ENCODE measurements at places on chromosomes 4 and X. TPM values are rescaled to one million over a fixed set of nuclear protein-coding genes. Genes with fewer than 3 reads are reported as not detected.

Gene MAGEB10
- not detected for total RNA-seq

GRCh38 chr4:76984788-76985211 is 35.2 kb downstream of the SEPTIN11 start:
- DNase-seq, result peak; percentile 98

Gene ENPEP
- not detected for total RNA-seq

Gene CDS1
- 0.12 TPM for total RNA-seq

- DNase-seq, result no peak
Measured at GRCh38 chrX:119880076-119880475, 8.4 kb downstream of the NDUFA1 start.

DNA sequence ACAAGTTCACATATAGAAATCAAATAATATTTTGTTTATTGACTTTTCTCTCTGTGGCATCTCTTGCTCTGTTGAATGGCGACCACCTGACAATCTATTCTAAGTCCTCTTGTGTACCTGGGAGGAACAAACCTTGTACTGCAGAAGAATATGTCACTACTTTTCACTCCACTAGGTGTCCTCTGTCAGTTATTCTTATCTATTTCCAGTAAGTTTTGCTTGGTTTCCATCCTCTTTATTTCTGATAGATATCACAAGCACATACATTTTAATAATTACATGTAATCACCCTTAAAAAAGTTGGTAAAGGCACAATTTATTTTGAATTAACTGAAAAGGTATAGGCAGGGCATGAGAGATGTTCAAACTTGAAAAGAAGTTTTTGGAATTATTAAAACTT is 238.4 kb downstream of the SNCA start:
- peak; percentile 2 for DNase-seq

Gene RASGEF1B
- total RNA-seq, result not detected

DNA sequence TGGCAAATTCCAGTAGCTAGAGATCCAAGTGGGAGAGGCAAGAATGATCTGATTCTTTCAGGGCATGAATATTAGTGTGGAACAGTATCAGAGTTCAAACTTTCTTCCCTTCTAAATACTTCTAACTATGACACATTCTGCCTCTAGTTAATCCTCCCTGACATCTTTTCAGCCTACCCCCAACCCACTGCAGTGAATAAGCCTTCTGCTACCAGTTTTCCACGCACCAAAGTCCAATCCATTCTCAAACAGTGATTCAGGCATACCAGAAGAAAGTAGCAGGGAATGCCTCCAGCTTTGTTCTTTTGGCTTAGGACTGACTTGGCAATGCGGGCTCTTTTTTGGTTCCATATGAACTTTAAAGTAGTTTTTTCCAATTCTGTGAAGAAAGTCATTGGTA is 155.4 kb upstream of the FTHL17 start:
- DNase-seq, result no peak

GRCh38 chr4:2069986-2070385 is 10.9 kb downstream of the NAT8L start:
- no peak for DNase-seq

GRCh38 chr4:108126806-108127205 is 41.9 kb downstream of the LEF1 start:
- DNase-seq, result no peak

DNA sequence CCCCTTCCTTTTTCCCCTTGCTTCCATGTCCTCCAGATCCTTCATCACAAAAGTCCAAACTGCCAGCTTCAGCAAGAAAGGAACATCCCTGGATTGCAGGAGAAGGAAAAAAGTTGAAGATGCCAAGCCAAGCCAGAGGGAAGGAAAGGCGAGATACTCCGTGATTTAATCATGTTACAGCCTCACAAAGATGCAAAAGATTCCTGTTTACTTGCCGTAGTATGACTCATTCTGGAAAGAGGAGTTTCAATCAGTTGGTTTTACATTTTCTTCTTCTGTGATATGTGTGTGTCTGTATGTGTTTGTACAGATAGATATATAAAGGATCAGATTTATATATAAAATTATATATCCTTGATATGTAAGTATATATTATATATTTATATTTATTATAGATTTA is 69.3 kb downstream of the BTC start:
- DNase-seq, result peak; percentile 9

Gene RTL3
- 1.4 TPM for total RNA-seq

Gene IL21
- total RNA-seq, result not detected

DNA sequence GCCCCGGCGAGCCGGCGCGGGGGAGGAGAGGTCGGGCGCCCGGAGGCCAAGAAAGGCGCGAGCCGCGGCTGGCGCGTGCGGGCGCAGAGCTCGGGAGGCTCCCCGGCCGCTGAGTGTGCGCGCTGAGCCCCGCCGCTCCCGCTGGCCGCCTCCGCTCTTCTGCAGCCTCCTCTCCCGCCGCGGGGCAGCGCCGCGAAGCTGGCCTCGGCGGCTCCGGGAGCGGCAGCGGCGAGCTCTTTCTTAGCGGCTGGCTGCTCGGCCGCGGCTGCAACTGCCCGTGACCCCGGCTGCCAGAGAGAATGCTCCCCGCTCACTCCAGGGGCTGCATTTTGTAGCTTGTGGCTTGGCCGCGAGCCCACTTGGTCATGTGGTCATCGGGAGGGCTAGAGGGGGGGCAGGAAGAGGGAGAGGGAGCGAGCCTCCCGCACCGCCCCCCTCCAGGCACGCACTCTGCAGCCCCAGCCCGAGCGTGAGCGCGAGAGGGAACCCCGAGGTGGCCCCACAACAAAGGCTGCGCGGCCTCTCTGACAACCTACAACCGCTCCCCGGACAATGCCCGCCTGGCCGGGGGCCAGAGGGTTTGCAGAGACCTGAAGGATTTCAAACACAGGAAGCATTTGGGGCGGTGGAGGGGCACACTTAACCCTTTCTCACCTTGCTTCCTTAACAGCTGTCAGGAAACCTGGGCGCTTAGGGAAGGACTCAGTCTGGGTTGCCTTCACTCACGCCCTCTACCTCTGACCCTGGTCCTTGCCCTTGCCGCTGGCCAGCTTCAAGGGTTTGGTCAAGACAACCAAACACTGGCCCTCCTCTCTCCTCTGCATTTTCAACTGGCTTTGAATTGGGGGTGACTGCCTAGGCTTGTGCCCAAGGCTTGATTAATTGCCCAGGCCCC is at the start of gene APLN:
Gene APLN (minus strand): TSS at position 305 of the 895 bp plus-strand sequence. CDS start 326 bp downstream, outside the sequence.
- peak; percentile 58 for DNase-seq

DNA sequence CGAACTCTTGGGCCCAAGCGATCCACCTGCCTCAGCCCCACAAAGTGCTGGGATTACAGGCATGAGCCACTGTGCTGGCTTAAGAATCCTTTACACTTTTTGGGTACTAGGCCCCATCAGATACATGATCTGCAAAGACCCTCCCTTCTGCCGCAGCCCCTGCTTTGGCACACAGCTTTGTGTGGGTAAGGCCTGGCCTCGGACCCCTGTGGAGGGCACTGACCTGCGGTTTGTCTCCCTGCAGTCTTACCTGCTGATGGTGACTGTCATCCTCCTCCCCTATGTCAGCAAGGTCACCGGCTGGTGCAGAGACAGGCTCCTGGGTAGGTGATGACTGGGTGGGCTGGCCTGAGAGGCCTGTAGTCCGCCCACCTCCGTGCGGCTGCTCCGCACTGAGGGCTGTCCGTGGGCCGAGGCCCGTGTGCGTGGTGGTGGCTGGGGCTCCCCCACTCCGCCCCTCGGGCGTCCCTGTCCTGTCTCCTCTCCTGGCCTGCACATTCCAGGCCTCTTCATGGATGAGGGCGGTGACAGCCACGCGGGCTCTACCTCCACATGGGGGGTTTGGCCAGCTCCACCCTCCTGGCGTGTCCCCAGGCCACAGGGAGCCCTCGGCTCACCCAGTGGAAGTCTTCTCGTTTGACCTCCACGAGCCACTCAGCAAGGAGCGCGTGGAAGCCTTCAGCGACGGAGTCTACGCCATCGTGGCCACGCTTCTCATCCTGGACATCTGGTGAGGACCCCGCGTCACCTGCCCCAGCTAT is 18.0 kb downstream of the DGKQ start:
- no peak for DNase-seq

DNA sequence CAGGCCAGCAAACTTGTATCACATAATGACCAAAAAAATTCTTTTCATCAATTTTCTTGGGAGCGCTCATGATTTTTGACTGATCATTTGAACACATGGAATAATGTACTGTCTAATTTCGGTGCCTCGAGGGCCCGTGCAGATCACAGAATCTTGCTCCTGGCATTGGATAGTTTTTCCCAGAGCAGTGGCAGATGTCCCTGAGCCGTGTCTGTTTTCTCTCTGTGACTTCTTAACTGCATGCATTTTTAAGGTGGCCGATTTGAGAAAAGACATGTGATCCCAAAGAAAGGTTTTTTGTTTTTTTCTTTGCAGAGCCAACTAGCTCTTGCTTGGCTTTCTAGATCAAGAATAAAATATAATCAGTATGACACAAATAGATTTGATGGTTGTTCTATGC is 19.7 kb downstream of the GPRIN3 start:
- DNase-seq, result no peak

Gene TMEM47
- total RNA-seq, result 23.9 TPM

GRCh38 chr4:81166458-81167160 is 48.4 kb downstream of the PRKG2 start:
- no peak for DNase-seq

DNA sequence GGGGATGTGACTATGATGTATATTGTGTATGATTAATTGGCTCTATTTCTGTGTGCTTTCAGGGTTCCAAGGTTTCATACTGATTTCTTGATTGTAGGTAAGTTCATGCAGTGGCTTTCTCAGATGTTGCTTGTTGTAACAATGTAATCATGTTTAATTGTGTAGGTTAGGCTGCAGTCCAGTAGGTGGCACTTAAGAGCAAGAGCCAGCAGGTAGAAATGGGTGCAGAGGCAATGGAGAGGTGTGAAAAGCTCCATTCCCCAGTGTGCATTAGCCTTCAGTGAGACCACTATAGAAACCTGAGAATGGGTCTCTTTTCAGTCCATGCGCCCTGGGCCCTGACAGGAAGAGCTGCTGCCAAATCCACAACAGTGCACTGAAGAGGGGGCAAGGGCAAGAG is 28.2 kb downstream of the DCAF12L2 start:
- DNase-seq, result no peak

Gene MAGEB1
- total RNA-seq, result 5.6 TPM

DNA sequence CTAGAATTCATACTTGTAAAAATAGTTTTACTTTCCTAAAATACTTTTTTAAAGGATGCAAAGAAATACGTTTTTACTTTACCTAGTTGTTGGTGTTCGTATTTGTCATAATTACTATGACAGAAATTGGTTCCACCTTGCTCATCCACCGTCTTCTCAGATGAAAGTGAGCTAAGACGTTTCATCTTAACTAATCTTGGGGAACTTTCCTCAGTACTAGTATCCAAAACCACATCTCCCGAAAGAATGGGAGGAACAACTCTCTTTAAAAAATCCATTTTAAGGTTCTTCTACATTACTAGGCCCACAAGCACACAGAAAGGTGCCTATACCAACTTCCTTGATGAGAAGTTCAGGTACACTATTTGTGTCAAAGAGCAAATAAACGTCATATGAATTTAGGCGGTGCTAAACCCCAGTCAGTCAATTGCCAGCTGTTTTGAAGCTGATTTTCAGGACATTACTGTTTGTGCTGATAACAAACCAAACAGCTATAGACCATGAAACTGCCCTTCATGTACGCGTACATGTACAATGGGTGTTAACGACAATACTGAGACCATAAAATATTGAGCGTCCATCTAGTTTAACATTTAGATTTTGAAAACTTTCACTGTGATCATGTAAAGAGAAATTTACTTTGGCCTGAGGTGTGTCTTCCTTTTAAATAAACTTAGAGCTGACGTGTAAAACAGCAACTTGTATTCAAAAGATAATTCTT is 99.1 kb downstream of the FRYL start:
- DNase-seq, result no peak

GRCh38 chr4:625631-626161 is 323 bp downstream of the PDE6B start:
- no peak for DNase-seq

DNA sequence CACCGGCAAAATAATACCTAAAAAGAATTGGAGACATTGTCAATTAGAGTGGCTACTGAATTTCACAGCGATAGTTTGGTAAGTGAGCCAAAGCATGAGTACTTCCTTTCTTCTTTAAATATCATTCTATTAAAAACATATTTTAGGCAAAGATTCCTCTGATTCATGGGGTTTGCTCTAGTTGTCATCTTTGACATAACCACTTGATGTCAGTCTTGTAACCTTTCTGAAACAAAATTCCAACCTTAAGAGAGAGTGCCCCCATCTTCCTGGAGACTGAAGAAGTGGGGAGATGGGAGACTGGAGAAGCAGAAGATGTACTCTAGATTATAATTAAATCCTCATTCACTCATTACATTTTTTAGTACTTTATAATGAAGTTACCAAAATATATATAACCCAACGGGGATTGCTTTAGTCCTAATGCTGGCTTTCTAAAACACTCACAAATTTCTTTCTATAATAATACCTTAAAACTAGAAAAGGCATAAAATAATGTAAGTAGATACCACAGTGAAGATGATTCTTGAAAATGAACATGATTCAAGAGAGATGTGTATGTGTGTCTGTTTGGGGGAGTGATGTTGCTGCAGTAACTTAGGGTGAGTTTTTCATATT is 96.4 kb downstream of the EMCN start:
- peak; percentile 27 for DNase-seq

Gene GRID2
- total RNA-seq, result under 0.01 TPM

- peak; percentile 23 for DNase-seq
Measured at GRCh38 chrX:103585411-103586313, at the start of gene TCEAL4. TSS of gene TCEAL4 (plus strand) at chrX:103585515. CDS start at chrX:103586676, 1,161 bp downstream.

Gene CXorf49
- not detected for total RNA-seq

- DNase-seq, result no peak
Measured at GRCh38 chr4:109211671-109212070, 90.8 kb downstream of the COL25A1 start.

DNA sequence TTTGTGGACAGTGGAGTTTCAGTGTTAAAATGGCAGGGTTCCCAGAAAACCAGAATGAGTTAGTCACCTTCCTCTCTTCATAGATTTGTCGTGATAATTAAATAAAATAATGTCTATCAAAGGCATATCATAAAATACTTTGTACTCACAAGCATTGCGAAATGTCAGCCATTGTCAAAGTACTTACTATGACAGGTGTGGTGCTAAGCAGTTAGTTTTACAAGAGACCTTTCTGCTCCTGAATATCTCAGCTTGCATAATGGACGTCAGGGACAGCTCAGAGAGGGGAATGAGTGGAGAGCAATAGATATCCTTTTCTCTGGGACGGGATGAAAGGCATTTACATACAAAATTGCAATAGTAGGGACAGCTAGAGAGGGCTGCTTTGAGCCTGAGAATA is 560.9 kb downstream of the KCNIP4 start:
- no peak for DNase-seq

DNA sequence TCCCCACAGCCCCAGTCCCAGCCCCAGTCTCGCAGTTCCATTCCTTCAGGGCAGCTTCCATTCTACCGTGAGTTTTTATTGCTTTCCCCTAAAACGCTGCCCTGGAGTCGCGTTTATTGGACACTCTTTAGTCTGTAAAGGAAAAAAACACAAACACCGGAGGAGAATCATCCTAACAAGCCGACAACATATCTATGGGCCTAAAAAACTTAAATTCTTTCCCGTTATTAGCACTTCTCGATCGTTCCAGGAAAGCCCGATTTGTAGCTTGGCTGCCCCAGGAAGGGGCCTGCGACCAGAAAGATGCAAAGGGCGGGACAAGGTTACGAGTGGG is 178.5 kb downstream of the CBR4 start:
- no peak for DNase-seq

GRCh38 chr4:167688660-167689142 is 403.6 kb upstream of the ANXA10 start:
- DNase-seq, result peak; percentile 7
